ENCODE measurements at places on chromosomes 2 and 18.
A peak's percentile ranks its signal among the peaks of the same experiment; 100 is the strongest.

GRCh38 chr18:78962098-78962497, 17.5 kb upstream of the SALL3 start:
- DNase-seq: no peak

- DNase-seq: no peak
Observed at GRCh38 chr2:48589170-48589767, 28.4 kb upstream of the GTF2A1L start.

DNA sequence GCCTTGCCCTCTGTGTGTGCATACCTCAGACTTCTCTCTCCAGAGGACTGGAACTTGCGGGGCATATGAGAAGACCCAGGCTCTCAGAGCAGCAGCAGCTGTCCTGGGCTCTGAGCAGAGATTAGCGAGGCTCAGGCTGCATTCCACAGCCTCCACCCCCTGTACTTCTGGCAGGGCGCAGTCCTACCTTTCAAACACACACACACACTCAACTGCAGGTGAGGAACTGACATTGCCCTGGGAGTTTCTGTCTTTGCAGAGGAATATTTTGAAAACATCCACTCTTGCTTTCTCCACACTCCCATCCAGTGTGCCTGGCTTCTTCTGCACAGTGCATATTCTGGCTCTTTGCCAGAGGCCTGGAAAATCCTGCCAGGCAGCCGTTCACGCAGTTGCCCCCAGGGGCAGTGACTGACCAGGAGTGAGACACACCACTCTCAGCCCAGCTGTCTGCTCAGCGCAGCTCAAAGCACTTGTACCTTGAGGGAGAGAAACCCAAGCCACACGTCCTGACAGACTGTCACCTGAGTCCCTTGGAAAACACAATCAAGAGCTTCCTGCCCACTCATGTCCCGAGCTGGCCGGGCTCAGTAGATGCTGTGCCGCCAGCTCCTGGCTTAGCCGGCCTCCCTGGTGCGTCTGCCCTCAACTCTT, 460.8 kb downstream of the RNF144A start:
- no peak for DNase-seq

DNA sequence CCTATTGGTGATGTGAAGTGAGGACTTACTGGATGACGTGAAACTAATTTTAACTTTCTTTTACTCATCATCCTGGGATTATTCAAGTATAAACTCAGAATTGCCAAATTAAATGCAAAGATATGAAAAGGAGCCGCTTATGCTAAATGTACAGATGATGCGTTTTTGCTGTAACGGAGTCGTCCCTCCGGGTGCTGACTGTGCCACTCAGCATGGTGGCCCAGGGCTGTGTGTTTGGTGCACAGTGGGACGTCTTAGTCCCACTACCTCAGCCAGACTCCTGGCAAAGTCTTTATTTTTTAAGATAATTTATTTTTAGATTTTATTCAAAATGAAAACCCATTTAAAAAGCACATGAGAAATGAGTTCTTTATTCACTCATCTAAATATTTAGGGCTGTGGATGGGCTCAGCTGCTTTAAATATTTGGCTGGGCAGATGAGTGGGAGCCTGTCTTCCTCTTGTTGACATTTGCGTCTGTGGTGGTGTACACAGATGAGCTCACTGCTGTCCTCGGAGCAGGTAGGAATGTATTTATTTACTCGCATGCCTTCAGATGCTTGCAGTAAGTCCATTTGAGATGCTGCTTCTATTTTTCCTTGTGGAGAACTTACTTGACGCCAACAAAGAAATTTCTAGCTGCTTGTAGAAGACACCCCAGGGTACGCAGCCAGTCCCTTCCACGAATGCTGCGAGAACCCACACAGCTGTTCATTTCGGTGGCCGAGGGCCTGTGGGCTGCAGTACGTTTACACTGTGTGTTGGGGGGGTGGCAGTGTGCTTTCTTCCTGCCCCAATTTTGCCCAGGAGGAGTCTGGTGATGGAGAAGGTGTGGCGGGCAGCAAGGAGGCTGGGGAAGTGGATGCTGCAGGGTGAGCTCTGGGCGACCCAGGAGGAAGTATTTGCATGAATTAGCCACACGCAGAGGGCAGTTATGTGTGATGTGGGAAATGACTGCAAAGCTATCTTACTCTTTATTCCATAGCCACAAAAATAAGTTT, 105.0 kb downstream of the AGAP1 start:
- DNase-seq: no peak

DNA sequence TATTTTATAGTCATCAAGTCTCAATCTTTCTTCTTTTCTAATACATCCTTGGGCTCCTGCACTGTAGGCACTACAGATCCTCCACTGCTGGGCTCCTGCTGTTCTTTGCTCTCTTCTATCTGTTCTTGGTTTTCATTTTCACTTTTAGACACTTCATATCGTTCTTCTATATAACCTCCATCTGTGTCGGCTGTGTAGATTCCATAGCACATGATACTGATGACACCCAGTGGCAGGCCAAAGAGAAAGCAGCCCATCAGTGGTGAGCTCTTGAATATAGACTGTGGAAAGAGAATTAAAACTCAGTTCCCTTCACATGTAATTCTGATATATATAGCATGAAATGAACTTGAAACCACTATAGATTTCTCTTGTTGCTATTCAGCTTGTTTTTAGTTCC, 38.0 kb downstream of the TMX3 start:
- DNase-seq: no peak

- peak; percentile 14 for DNase-seq
Observed at GRCh38 chr2:196131384-196131937, 39.9 kb downstream of the STK17B start.

DNA sequence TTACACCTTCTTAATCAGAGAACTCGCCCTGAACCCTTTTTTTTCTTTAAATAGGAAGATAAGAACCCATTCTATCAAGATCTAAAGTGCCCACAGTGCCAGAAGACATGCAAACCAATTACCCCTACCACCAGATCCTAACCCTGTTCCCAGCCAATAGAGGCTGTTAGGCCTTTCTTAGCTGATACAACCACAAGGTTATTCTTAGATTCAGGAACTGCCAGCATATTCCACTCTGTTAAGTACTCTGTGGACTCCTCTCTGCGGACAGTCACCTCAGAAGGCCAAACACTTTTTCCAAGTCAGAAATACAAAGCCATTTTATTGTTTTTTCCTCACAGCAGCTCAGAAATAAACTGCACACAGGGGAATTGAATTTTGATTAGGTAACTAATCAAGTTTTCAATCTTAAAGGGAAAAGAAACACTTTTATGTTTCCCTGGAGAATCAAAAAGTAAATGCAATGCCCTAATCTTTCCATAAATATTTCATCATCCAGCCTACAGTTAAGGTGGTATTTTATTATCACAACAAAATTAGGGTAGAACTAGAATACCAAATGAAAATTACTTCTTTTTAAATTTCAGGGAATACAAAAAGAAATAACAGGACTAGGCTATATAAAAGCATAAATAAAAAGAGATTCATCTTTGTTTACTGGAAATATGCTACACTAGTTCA, 111.4 kb downstream of the NBAS start:
- DNase-seq: no peak

- DNase-seq: no peak
Observed at GRCh38 chr2:36615222-36615621, 17.3 kb upstream of the FEZ2 start.

GRCh38 chr2:36528274-36528673, 69.7 kb downstream of the FEZ2 start:
- no peak for DNase-seq

- DNase-seq: no peak
Observed at GRCh38 chr2:149087751-149088150, 49.3 kb downstream of the LYPD6B start.

DNA sequence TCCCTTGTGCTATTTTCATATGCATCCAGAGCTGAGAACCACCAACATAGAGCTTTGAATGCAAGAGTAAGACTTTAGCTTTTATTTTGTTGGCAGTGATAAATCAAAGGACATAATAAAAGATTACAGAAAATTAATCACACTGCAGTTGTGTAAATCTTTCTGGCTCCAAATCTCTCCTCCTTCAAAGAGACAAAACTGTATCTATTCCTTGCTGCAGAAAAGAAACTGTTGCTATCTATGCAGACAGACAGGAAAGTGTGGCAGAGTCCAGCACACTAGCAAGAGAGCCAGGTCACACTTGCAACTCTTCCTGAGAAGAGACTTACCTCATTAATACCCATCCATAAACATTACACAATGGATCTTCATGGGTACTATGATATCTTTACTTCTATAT, 57.5 kb downstream of the DTNB start:
- DNase-seq: no peak

DNA sequence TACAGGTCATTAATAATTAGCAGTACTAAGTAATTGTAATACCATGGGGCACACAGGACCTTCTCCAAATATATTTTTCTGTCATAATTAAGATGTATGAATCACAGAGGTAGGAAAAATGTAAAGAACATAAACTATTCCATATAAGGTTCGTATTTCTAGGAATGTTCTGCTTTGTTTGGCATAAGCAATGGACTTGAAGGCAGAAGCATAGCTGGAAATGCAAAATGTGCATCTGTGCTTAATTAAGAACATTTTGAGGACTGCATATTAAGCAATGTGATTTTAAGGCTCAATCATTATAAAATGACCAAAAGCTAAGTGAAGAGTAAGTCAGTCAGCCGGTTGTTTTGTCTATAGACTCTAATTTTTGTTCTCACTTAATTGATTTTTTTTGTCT, 123.2 kb downstream of the RBM43 start:
- no peak for DNase-seq

GRCh38 chr2:75309596-75310463, 110.5 kb upstream of the TACR1 start:
- no peak for DNase-seq

DNA sequence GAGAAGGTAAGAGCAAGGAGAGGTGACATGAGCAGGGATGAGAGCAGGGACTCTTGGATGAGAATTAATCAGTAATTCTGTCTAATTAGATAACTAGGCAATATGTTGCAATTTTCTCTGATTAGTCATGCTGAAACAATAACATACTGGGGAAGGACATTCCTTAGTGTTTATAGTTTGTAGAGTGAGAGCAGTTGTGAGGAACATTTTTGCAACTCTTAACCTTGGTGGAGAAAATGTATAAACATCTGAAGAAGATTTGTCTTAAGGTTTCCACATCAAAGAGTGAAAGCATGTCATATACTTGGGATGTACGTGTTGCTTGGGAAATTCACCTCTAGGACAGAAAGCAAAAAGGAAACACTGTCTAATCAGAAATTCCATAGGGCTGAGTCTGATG, 955.4 kb upstream of the FANCL start:
- DNase-seq: no peak

GRCh38 chr2:219611866-219612576, 14.4 kb downstream of the STK11IP start:
- DNase-seq: no peak

DNA sequence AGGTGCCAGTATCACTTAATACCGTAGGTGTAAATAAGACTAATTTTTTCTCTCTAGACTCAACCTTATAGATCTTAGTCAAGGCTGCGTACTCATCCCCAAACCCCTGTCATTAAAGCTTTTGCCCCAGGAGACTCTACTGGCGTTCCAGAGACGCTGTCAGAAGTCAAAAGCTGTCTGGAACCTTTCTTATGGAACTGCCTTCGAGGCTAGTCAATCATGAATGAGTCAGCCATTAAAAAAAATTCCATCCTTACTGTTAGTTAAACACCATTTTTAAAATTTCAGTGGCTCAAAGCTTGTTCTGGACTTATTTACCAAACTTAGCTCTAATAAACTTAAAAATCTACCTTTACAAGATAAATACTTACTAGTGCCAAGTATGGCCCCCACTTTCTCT, 52.1 kb downstream of the SPRED2 start:
- no peak for DNase-seq

DNA sequence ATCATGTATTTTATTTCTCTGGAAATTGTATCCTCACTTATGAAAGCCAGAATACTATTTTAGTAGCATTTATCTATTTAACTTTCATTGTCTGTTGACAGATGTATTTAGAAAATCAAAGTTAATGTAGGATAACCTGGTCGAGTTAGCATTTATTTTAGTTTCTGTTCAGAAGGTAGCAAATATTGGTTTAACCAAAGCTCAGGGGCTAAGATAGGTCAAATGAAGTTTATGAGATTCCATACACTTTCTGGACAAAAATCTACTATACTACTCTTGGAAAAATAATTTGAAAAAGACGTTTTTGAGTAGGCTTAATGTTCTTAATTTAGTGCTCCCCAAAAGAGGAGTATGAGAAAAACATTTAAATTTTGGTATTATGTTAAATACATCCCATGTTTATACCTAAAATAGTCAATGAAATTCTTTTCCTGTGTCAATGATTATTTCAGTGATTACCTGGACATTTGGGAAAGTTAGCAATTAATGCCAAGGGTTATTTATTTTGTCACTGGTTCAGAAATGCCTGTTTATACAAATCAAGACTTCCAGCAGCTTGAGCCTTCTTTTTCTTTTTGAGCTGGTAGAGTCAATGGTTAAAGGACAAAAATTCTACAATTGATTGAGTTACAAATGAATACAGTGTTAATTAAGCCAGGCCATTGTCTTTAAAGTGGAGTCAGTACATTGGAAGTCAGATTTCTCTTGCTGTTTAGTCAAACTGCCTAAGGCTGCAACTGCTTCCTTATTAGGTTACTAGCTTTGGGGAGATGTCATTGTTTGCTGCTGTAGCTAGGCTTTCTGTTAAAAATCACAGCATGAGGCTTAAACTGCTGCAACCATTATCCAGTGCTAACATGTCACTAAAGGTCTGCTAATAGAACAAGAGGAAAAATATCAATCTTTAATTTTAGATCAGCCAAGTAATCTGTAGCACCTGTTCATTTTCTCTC, 182.3 kb downstream of the CAMKMT start:
- DNase-seq: no peak

DNA sequence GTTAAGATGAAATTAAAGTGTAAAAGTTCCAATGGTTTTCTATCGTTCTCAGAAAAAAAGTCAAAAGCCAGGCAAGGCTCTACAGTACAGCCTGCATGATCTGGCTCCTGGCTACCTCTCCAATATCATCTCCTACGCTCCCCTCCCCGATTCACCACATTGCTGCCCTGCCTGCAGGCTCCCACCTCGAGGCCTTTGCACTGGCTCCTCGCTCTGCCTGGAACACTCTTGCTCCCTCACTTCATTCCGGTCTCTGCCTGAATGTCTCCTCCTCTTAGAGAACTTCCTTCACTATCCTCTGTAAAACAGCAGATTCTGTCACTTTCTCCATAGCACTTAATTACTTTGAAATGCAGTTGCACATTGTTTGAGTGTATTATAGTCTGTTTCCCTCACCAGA, 72.5 kb downstream of the KLF7 start:
- no peak for DNase-seq

DNA sequence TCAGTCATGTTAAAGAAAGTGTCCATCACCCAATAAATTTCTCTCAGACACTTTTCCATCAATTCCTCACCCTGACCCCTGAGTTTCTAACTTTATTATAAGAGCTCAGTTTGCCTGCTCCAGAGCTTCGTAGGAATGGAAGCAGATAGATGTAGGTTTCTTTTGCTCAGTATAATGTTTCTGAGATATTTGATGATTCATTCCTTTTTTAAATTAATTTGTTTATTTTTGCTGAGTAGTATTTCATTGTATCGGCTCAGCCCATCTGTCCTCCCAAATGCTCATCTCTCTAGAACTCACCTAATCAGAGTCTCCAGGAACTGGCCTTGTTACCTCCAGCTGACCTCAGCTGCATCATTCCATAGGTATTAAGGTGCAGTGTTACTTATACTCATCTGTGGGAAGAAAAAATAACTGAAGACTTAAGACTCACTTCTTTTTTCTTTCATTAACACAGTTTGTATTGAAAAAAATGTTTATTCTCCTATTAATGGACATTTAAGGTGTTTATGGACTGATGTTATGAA, 11.9 kb upstream of the BCL2L11 start:
- DNase-seq: no peak
